ENCODE measurements at places on chromosomes 6 and 20.

- DNase-seq, result no peak
Observed at GRCh38 chr6:125806813-125807212, 16.1 kb downstream of the NCOA7 start.

- DNase-seq, result no peak
Observed at GRCh38 chr6:6635291-6635690, 46.8 kb downstream of the LY86 start.

DNA sequence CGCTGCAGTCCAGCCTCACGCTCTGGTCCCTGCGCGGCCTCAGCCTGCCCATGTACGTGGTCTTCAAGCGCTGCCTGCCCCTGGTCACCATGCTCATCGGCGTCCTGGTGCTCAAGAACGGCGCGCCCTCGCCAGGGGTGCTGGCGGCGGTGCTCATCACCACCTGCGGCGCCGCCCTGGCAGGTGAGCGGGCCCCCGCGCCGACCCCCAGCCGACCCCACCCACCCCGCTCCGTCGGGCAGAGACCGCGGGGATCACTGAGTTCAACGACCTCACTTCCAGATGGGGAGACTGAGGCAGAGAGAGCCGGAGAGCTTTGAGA, 545 bp downstream of the SLC35D3 start:
- peak; percentile 18 for DNase-seq

- no peak for DNase-seq
Observed at GRCh38 chr6:42138630-42139619, 3.5 kb downstream of the C6orf132 start.

DNA sequence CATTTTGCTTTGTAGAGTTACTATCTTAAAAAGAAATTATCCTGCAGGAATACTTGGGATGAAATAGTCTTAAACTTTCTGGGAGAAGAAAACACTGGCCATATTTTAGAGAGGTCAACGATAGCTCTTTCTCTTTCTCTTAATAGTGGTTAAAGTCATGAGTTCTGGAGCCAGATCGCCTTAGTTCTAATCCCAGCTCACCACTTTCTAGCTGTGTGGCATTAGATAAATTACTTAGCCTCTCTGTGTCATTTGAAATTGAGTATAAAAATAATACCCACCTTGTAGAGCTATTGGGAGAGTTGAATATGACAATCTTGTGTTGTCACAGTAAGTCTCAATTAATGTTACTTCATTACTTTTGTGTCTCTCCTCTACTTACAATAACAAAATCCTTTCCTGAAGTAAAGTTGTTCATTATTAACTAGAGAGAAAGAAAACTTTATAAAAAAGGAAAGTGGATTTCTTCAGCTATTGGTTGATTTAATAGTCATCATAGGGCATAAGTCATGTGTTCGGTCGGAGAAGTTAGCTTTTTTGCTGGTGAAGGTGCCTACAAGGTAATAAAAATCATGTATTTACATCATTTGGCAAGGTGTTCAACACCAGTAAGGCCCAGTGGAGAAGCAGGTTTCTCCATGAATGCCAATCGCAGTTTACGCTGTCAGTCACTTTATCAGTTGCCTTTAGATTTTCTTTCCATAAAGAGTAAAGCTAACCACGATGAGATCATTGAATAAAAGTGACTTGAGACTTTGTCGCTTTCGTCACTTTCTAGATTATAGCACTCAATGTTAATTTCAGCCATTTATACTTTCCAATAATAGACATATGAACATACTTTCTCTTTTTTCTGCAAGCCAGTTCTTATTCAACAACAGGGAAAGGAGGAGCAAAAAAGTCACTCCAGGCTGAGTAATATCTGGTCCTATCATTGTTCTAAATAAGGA, 2.0 kb downstream of the NEDD9 start:
- DNase-seq, result no peak

Data from central memory CD4-positive, alpha-beta T cell (primary cell).